ENCODE measurements at places on chromosomes 1 and 21.

DNA sequence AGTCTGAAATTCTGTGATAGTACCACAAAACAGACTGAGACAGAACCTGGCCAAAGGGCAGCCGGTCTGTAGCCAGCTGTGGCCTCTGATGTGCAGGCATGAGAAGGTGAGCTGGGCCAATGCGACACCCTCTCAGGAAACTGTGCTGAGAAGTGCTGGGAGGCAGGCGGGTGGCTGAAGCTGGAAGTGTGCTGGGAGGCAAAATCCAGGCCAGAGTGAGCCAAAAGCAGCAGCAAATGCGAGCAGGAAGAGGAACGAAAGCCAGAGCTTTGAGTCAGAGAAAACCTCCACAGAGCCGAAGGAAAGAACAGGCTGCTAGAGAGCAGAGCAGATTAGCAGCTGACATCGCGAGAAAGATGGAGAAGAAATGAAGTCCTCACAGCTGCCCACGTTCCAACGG, 10.2 kb upstream of the ATP13A2 start:
- no peak for DNase-seq

GRCh38 chr1:181714428-181714827, 231.1 kb downstream of the CACNA1E start:
- DNase-seq = no peak

GRCh38 chr1:16014509-16015482, 3.0 kb downstream of the HSPB7 start:
- no peak for DNase-seq

DNA sequence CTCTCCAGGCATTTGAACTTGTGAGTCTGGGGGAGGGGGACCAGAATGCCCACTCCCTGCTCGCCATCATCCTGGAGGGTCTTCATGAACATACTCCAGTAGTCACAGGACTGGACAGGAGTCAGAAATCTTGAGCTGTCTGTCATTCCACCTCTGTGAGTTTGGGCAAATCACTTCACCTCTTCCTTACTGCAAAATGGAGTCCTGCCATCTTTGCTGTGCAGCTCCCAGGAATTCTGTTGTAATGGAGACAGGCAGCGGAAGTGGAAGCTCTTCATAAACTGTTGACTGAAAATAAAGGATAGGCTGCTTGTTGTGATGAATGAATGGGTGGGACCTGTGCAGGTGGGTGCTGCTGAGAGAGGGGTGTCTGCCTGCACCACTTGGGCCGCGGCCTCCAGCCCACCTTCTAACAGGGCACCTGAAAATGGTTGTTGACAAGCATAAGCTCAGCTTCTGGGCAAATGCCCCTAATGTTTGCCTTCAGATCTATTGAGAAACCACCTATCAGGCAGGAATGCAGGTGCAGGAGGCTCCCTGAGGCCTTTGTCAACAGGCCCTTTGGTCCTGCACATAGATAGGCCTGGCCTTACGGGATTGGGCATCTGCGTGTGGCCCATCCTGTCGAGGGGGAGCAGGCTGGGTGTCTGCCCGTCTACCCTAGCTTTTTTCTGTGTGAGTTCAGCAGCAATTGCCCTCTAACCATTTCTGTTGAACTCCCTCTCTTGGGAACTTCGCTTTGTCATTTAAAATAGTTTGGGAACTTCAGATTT, 321.0 kb downstream of the RPS6KC1 start:
- no peak for DNase-seq

All from anterior cingulate cortex (tissue), 58 donors.